ENCODE measurements at places on chromosomes 2 and 18.

GRCh38 chr18:43720041-43720440 lies 442.8 kb upstream of the SYT4 start:
- no peak for DNase-seq

DNA sequence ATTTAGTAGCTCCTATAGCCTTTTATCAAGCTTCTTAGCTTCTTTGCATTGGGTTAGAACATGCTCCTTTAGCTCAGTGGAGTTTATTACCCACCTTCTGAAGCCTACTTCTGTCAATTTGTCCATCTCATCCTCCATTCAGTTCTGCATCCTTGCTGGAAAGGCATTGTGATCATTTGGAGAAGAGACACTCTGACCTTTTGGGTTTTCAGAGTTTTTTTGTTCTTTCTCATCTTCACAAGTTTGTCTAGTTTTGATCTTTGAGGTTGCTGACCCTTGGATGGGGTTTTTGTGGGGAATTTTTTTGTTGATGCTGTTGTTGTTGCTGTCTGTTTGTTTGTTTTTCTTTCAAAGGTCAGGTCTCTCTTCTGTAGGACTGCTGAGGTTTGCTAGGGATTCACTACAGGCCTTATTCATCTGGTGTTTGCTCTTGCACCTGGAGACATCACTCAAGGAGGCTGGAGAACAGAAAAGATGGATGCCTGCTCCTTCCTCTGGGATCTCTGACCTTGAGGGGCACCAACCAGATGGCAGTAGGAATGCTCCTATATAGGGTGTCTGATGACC lies 13.9 kb upstream of the TANK start:
- DNase-seq, result no peak

DNA sequence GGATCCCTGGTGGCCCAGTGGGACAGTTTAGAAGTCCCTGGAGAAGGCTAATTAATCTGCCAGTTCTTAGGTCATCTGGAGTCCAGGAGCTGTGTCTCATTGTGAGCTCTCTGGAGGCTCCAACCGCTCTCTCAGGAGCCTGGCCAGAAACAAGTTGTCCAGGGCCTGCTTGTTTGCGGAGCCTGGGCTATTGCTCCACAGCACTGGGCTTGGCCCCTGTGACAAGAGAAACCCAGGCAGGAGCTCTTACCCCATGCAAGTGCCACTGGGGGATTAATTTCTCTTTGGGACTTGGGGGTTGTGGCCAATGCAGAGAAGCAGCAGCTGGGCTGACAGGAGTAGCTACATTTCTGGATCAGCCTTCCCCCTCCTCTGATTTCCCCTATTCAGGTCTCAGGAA lies 24.5 kb upstream of the TNP1 start:
- no peak for DNase-seq

DNA sequence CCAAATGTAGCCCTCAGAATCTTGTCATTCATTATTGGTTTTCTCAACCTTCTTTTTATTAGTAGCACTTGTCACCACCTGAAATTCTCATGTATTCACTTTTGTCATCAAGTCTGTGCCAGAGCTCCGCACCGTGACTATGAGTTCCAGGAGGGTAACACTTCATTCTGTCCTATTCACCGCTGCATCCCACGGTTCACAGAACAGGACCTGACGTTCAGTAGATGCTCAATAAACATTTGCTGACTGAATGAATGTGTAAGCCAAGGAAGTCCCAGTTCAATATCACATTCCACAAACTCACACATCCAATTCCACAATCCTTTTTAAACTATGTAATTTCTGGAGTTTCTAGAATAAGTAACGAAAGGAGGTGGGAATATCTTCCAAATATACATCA lies 65.5 kb downstream of the MOGAT1 start:
- DNase-seq, result no peak

DNA sequence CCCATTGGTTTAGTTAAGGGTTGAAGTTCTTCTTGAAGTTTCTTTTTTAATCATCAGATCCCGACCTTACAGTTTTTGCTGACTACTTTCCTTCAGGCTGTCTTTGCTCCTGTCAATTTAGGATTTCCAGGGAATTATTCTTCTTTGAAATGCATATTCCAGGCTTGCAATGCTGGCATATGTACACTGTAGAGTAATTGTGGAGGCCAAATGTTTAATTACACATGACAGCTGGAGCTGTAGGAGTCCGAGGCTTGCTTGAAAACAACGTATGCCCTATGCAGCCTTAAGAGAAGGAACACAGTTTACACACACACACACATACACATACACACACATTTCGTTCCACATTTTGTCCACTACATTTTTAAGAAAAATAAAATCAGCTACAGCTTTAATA lies 602.3 kb downstream of the TMEM182 start:
- DNase-seq, result no peak
